ENCODE measurements at places on chromosomes 6 and 20.

DNA sequence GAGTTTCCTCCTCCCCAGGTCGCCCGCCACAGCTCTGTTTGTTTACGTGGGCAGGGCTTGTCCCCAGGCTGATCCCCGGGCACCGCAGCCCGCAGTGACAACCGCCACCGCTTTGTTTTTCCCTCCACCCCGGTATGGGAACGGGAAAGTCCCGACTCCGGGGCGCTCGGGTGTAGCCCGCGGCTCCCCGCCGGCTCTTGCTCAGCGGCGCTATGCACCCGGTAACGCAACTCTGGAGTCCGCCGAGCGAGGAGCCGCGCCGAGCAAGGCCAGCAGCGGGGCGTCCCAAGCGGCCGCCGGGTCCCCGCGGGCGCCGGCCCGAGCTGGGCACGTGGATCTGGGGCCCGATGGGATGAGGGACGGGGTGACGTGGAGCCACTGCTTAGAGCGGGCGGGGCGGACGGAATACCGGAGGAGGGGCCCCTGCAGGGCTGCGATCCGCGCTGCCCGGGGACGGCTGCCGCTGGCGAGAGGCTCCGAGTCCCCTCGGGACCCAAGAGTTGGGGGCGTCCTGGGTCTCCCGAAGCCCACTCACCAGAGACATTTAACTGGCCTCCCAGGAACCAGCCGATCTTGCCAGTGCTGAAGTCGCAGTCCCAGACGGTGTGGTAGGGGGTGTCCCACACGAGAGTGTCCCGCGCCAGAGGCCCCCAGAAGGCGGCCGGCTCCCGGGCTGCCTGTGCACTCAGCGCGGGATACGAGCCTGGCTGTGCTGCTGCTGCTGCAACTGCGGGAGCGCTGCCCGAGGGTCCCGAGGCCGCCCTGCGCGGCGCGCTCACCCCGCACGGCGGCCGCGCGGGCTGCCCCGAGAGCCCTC is 497 bp downstream of the ACSS1 start:
- DNase-seq = no peak

DNA sequence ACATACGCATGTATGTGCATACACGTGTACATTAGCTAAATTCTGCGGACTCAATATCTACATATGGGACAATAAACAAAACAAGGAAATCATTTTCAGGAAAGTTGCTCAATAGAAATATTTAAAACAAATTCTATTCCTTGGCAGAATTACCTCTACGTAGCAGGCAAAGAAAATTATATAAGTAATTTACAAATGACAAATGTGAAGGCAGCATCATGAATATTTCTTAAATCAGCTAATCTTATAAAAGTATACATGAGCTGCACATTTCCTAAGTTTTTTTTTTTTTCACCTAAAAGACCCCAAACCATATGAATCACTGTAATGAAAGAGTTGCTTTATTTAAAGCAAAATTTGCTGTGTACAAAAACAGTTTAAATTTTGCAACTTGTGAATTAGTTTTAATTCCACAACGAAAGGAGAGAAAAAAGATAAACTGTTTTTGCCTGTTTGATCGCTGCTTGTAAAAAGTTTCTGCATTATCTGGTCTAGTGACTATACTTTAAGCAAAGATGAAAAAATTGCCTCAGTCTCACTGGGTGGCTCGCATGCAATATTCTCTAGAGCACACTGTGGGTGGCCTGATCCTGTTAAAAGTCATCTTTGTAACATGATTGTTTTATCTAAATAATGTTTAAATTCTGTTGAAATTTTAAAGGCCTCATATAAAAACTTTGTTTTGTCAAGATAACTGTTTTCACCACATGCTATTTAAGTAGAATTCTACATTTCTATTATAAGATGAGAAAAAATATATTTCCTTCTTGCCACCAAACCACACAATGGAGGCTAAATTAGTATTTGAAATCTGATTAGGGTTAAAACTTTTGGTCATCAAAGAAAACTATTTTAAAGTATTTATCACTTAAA is 57.1 kb downstream of the HUS1B start:
- no peak for DNase-seq

- no peak for DNase-seq
Observed at GRCh38 chr6:106197441-106197840, 111.3 kb downstream of the PRDM1 start.

GRCh38 chr6:165842281-165842936 is 179.4 kb upstream of the PDE10A start:
- no peak for DNase-seq

GRCh38 chr20:58511364-58511763 is 3.8 kb downstream of the APCDD1L start:
- DNase-seq = no peak

- no peak for DNase-seq
Observed at GRCh38 chr6:39419607-39420006, 97.1 kb upstream of the KCNK16 start.

DNA sequence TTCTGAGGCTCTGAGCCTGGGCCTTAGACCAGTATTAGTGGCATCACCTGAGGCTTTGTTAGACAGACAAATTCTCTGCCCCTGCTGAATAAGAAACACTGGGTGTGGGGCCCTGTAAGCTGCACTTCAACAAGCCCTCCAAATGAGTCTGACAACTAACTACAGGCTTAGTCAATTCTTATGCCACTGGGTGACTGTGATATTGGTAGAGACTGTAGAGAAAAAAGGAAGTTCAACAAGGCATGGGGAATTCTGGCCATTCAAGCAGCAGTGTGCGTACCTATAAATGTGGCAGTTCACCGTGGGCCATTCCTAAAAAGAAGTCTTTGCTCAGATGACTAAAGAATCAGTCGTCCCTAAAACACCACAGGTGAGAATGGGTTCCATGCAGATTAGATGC is 82.7 kb downstream of the MDN1 start:
- DNase-seq = no peak

DNA sequence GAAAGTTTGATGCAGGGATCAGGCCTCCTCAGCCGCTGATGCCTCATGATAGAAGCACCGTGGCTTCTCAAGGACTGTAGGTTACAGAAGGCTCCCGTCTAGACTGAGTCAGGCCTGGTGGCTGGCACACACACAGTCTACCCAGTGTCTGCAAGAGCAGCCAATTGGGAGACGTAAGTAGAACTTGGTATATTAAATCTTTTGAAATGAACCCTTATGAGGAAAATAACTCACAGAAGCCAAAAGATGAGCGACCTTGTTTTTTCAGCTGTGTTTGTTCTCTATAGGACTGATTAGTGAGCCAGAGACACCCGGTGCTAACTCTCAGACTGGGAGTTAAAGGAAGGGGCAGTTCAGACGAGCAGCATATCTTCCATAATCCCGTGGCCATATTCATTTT is 5.9 kb upstream of the PDE10A start:
- DNase-seq = no peak

GRCh38 chr6:52649536-52650160 is 21.3 kb upstream of the TMEM14A start:
- DNase-seq = no peak

GRCh38 chr20:23187751-23188150 is 101.6 kb upstream of the CD93 start:
- DNase-seq = no peak

DNA sequence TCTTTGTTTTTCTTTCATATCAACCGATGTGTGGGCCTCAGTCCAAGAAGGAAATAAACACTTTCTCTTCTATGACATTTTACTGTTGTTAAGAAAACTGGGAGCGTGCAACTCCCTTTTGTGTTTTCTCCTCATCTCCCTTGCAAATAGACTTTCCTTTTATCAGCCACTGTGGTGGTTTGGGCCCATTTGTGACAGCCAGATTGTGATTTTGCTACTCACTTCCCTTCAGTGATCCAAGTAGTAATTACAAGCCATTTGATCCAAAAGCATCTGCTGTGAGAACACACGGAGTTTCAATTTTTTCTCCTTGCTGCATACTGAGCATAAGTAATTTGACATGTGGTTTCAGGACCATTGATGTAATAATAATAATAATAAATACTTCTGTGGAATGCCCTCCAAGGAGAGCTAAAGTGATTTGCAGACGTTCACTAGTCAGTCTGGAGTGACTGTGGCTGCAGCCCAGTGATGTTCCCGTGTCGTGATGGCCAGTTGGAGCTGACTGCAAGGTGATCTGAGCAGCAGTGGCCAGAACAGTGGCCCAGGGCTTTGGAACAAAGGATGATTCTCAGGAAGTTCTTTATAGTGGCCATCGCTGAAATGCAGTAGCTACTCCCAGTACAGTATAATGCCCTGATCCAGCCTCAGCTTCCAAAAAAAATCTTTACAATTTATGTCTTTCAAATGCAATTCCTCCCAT is 91.9 kb upstream of the CLDN20 start:
- DNase-seq = no peak

GRCh38 chr6:131065824-131066171 is 2.8 kb upstream of the EPB41L2 start:
- DNase-seq = no peak

DNA sequence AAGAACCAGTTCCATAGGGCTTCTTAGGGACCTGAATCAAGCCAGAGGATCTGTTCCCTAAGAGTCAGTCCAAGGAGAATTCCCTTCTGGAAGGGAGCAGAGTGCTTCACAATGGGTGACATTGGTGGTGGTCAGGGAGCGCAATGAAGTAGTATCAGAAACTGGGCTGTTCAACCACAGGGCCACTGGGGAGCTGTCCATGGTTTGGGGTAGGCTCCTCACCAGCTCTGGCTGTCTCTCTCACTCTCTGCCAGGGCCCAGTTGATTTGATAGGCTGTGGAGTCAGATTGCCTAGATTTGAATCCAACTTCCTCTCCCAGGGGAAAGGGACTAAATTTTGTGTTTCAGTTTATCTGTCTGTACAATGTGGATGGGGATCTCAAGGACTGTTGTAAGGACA is 36.7 kb upstream of the CHD6 start:
- DNase-seq = no peak

- no peak for DNase-seq
Observed at GRCh38 chr20:40633123-40633850, 55.7 kb downstream of the MAFB start.

- DNase-seq = no peak
Observed at GRCh38 chr20:8155812-8156211, 23.7 kb downstream of the PLCB1 start.

DNA sequence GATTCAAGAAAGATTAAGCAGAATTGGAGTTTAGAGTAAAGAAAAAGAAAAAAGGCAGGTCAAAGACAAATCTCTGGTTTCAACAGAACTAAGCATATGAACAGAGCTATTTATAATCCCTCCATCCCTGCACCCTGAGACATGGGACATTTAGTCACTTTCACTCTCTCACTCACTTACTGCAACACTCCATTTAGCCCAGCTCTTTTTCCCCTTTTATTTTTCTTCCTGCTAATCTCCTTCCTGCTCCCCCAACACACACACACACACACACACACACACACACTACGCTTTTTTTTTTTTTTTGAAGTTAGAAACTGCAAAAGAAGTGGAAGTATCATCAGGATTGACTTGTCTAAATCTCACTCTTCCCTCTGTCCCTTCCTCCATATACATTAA is 45.1 kb upstream of the TBC1D7 start:
- no peak for DNase-seq

- DNase-seq = no peak
Observed at GRCh38 chr20:35251613-35251940, 25.1 kb downstream of the MMP24 start.

DNA sequence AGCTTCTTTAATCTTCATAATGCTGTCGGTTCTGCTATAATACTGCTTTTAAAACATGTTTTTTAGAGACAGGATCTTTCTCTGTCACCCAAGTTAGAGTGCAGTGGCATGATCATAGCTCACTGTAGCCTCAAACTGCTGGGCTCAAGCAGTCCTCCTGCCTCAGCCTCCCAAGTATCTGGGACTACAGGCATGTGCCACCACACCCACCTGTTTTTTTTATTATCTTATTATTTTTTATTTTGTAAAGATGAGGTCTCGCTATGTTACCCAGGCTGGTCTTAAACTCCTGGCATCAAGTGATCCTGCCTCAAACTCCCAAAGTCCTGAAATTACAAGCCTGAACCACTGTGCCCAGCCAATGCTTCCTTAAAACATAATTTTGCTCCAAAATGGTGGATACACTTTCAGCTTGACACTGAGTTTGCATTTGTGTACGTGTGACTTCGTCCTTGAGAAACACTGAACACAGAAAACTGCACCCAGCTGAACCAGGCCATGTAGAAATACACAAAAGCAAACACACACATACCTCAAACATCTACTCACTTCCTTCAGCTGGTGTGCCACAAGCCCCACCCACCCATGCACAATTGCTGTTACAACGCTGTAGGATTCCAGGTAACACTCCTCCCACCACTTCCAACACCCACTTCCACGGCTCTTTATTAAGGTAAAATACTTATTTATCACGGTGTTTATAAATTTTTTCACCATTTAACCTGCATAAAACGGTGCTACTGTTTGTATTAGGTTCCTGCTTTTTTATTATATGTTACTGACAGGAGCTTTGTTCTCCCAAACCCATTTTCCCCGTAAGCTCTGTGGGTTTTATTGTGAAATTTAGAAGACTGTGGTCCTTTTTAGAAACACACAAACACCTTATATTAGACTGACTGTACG is 109.1 kb downstream of the TSHZ2 start:
- no peak for DNase-seq

DNA sequence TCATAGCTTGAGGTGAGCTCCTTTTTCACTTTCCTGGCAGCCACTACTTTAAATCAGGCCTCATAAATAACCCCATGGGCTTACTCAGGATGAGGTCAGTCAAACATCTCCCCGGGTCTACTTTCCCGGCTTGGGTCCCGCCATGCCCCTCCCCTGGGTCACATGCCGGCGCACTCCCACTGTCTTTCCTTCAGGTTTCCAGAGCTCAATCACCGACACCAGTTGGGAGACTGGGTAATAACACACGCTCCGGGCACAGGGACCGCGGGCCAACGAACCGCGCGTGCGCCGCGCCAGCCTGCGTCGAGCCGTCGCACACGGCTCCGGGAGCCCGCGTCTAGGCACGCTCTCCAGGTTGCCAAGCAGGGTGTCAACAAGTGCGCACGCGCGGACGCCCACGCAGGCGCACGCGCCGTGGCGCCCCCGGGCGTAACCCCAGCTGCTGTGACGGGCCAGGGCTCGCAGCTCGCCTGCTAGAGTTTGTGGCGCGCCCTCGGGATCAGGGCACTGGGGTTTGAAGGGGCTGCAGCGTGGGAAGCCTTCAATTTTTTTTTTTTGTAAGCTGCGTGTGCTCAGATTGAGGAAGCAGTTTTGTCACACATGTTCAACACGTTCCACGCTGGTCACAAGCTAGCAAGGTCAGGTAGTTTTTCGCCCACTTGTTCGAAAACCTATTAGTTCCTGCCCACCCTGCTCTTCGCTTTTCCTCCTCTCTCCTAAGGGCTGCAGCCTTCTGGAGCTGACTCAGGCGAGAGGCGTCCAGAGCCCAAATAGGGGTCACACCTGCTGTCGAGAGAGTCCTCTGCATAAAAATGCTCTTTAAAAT is 31.8 kb downstream of the TFAP2B start:
- DNase-seq = no peak

GRCh38 chr6:1739220-1739619 is 129.5 kb downstream of the FOXC1 start:
- DNase-seq = no peak

Measured in iPS DF 19.7 (cell line).